ENCODE measurements at places on chromosomes 11 and 22. TPM values are rescaled to one million over a fixed set of nuclear protein-coding genes. Genes with fewer than 3 reads are reported as not detected.

BTG4 gene
- total RNA-seq = 0.12 TPM

MMP13 gene
- not detected for total RNA-seq

TMEM151A gene
- total RNA-seq = 1.6 TPM

ACTN3 gene
- total RNA-seq = 0.06 TPM

DDTL gene
- 1.7 TPM for total RNA-seq

MAPK11 gene
- 7.2 TPM for total RNA-seq

GLYAT gene
- not detected for total RNA-seq

FZD4 gene
- total RNA-seq = 0.95 TPM

Data from A549 treated with RU486 at 1 μM for 4 hours (cell line).